ENCODE measurements at places on chromosomes 6 and 20. TPM values are rescaled to one million over a fixed set of nuclear protein-coding genes. Genes with fewer than 3 reads are reported as not detected.

- H3K4me1 ChIP-seq, result no peaks in the 10 kb centered on the region
- no peak for DNase-seq
- no peaks in the 10 kb centered on the region for H3K27me3 ChIP-seq
Measured at GRCh38 chr6:148818939-148819575, 72.2 kb downstream of the UST start.

Gene KHDC1
- 1.7 TPM for total RNA-seq

Gene PCSK2
- 38.8 TPM for total RNA-seq

DNA sequence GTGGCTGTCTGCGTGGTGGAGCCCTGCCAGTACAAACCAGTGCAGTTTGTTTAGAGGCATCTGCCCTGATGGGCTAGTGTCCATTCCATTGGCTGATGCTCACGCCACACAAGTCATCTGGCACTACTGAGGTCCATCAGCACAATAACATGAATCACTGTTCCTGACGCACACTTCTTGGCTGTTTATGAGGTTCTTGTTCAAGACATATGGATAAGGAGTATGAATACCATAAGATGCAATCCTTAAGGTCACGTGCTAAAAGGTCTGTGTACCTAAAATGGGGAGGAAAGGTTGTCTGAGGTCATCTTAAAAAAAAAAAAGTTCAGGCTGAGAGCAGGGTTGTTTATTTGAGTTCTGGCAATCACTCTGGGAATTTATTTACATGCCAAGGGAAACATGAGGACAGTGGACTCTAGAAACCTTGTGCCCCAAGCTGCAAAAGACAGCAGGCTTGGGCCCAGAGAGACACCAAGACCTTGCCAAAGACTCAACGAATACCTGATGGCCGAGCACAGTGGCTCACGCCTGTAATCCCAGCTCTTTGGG lies 54.1 kb upstream of the SHLD1 start:
- H3K27ac ChIP-seq, result no peak overlapping the region
- H3K36me3 ChIP-seq, result no peaks in the 10 kb centered on the region
- H3K27me3 ChIP-seq, result no peaks in the 10 kb centered on the region
- no peak for DNase-seq
- H3K4me3 ChIP-seq, result no peak overlapping the region

Gene SLPI
- total RNA-seq, result 1,714 TPM

GRCh38 chr6:13667655-13668054 lies 44.0 kb downstream of the RANBP9 start:
- no peak for DNase-seq
- no peaks in the 10 kb centered on the region for H3K27me3 ChIP-seq
- no peaks in the 10 kb centered on the region for H3K36me3 ChIP-seq

Gene ADGRF4
- not detected for total RNA-seq

Gene ATP5F1E
- 73.8 TPM for total RNA-seq

DNA sequence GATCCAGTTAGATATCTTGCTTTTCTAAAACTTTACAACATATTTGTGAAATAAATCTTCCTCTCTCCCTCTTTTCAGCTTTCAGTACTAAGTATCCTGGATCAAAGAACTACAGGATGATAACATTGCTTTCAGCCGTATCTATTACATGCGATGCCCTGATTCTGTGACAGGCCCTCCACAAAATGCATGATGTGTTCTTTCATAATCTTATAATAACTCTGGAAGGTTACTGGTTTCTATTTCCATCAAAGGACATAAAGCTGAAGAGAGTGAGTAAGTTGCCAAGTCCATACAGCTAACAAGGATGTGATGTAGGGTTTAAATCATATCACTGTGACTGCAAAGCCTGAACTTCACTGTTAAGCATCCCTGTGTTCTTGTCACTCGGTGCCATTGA lies 62.9 kb upstream of the ADGRG6 start:
- H3K36me3 ChIP-seq, result no peaks in the 10 kb centered on the region
- no peak overlapping the region for H3K27ac ChIP-seq
- H3K4me3 ChIP-seq, result no peak overlapping the region
- DNase-seq, result no peak
- H3K4me1 ChIP-seq, result no peaks in the 10 kb centered on the region
- H3K27me3 ChIP-seq, result no peaks in the 10 kb centered on the region

GRCh38 chr6:164826831-164827468 lies 482.5 kb downstream of the C6orf118 start:
- no peak overlapping the region for H3K27ac ChIP-seq
- no peak for DNase-seq
- H3K36me3 ChIP-seq, result no peaks in the 10 kb centered on the region
- no peaks in the 10 kb centered on the region for H3K27me3 ChIP-seq

DNA sequence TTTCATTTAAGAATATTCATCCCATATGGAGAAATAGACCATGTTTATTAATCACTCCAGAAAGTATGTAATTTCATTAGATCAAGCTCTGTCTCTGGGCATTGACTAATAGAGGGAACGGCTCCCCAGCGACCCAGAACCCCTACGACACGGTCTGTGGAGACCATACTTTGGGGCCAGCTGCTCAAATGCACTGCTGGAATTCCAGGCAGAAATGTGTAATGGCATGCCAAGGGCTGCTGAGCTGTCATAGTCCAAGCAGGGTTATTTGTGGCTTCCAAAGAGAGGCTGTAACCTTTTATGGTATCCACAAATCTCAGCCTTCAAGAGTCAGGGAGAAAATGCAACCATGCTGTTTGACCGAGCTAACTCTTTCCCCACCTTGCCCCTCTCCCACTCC lies 755.8 kb downstream of the DHX35 start:
- H3K4me3 ChIP-seq, result no peak overlapping the region
- no peaks in the 10 kb centered on the region for H3K36me3 ChIP-seq
- H3K4me1 ChIP-seq, result no peaks in the 10 kb centered on the region
- no peaks in the 10 kb centered on the region for H3K27me3 ChIP-seq
- DNase-seq, result no peak
- no peak overlapping the region for H3K27ac ChIP-seq

DNA sequence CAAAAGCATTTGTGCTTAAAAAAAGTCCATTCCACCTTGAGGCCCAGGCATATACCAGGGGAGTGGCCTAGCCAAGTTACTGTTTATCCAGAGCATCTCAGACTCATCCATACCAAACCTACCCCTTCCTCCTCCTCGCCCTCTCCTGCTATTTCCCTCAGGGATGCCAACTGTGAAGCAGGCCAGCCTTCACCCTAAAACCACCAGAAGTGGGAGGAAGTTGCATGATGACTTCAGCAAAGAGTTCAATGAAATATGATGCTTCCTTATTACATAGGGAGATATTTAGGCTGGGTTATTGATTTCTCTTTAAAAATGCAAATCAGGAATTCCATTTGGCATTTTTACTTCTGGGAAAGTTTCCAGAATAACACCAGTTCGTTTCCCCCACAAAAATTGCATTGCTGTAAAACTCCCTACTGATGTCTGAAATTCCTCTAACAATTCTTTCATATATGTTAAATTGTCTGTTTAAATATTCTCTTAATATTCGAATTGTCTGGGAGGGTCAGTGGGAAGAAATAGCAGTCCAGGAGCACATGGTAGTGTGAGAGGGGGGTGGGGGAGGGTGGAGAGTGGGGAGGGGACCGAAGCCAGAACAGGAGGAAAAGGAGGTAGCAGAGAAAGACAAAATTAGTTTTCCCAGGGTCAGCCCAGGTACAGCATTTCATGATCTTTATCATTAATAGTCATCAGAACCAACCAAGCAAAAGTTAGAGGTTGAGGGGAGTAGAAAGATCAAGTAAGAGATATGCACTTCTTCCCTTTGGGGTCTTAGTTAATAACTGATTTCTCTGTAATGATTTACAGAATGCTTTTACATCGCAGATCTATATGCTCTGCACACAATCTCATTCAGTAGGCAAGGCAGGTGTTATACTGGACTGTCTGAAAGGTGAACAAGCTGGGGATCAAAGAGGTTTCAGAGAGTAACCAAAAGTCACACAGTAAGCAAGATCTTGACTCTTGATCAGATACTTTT lies 1.7 kb upstream of the TCP11 start:
- no peak overlapping the region for H3K27ac ChIP-seq
- H3K27me3 ChIP-seq, result no peaks in the 10 kb centered on the region
- H3K4me1 ChIP-seq, result peaks cover 9% of the 10 kb centered on the region
- no peak overlapping the region for H3K4me3 ChIP-seq
- H3K36me3 ChIP-seq, result no peaks in the 10 kb centered on the region
- no peak for DNase-seq

GRCh38 chr6:28200020-28200419 lies 25.1 kb upstream of the ZSCAN9 start:
- DNase-seq, result no peak
- no peak overlapping the region for H3K27ac ChIP-seq

DNA sequence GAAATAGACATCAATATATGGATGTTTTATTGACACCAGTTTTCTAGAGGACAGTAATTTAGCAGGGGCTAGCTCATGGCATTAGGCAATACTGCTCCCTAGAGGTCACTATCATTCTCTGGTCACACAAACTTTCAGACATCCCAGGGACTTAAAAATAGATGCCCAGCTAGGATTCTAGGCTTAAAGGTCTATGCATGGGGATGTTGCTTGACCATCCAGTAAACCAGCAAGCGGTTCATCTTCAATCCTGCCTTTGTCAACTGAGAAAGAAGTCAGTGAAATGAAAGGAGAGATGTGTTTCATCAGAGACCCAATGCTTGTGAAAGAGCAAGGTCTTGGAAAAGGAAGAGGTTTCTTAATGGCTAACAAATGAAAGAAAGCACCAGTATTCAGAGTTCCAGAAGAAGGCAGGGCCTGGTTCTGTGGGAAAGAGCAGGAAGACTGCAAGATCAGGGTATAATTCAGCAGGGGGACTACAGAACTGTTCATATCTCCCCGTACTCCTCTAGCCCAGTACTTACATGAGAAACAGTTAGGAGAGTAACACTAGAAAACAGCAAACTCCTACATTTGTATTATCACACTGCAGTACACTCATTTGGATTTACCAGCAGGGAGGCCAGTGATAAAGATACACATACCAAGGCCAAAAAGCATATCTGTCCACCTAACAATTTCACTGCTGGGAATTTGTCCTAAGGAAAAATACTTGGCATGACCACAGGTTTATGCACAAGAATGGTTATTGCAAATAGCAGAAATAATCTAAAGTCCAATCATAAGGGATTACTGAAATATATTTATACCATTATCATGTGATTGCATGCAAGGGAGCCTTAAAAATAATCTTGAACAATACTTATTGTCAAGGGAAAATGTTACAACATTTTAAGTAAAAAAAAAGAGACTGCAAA lies 151.4 kb upstream of the LAMA2 start:
- no peak overlapping the region for H3K4me3 ChIP-seq
- no peak for DNase-seq
- no peaks in the 10 kb centered on the region for H3K36me3 ChIP-seq
- no peak overlapping the region for H3K27ac ChIP-seq
- H3K27me3 ChIP-seq, result no peaks in the 10 kb centered on the region

DNA sequence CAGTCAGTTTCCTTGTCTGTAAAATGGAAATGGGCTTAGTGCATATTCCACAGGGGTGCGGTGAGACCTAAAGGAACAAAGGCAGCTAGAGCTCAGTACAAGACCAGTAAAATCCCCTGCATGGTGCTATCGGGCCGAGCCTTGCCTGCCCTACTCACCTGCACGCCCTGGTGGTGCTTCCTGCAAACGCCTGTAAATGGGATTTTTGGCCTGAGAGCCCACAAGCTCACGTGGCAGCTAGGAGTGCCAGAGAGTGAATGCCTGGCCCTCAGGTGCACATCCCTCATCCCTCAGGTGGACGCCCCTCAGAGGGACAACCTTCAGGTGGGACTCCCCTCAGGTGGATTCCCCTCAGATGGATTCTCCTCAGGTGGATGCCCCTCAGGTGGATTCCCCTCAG lies 48.0 kb upstream of the VSX1 start:
- H3K27ac ChIP-seq, result no peak overlapping the region
- no peaks in the 10 kb centered on the region for H3K36me3 ChIP-seq
- H3K4me3 ChIP-seq, result no peak overlapping the region
- no peaks in the 10 kb centered on the region for H3K4me1 ChIP-seq
- DNase-seq, result no peak

DNA sequence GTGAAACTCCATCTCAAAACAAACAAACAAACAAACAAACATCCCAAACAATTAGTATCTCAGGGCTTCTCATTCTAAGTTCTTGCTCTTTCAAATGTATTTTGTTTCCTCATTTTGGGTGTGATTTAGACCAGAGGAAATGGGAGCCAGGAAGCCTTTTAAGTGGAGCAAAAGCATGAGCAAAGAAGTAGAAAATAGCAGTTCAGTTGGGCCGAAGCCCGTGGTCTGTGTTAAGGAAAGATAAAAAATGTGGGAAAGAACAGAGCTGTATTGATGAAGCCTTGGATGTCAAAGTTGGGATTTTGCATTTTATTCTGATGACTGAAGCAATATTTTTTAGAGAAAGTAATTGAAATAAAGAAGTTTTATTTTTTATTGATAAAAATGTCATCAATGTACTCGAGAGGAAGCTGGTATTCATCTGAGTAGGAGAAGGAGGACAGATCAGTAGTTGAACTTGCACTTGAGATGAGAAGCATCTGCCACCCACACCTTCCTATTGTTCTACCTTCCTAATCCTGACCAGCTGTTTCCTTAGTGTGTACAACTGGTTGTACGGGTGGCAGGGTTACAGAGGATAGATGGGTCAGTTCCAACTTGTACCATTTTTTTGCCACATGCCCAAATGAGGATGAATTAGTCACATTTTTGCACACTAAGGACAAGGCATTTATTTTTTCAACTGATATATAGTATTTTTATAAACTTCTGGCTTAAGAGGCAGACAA lies 56.1 kb downstream of the KIAA0408 start:
- DNase-seq, result no peak
- no peak overlapping the region for H3K4me3 ChIP-seq
- no peaks in the 10 kb centered on the region for H3K4me1 ChIP-seq
- H3K36me3 ChIP-seq, result no peaks in the 10 kb centered on the region
- H3K27me3 ChIP-seq, result no peaks in the 10 kb centered on the region

Gene TREM1
- 160 TPM for total RNA-seq

- no peaks in the 10 kb centered on the region for H3K27me3 ChIP-seq
- H3K36me3 ChIP-seq, result peaks cover 26% of the 10 kb centered on the region
- H3K4me3 ChIP-seq, result no peak overlapping the region
- H3K27ac ChIP-seq, result peak overlapping the region; percentile 28
Measured at GRCh38 chr6:37369321-37370201, 15.8 kb downstream of the RNF8 start.

DNA sequence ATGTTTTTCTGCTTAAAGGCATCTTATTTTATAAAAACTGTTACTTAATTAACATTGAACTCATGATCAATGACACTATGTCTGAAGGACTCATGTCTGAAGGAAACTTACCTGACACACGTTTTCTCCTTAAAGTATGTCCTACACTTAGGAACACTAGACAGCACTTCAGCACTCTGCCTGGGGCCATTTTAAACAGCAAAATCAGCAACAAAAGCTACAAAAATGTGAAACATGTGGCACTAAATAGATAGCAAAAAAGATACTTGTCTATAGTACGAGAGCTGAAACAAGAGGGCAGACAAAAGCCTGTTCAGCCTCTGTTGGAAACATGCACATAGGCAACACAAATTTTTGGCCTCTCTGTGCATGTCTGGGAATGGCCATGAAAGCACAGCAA lies 93.5 kb upstream of the TMEM30A start:
- H3K36me3 ChIP-seq, result no peaks in the 10 kb centered on the region
- DNase-seq, result no peak
- no peak overlapping the region for H3K4me3 ChIP-seq
- H3K4me1 ChIP-seq, result peaks cover 8% of the 10 kb centered on the region
- no peaks in the 10 kb centered on the region for H3K27me3 ChIP-seq

- peak; percentile 42 for DNase-seq
- H3K27me3 ChIP-seq, result no peaks in the 10 kb centered on the region
- H3K4me3 ChIP-seq, result peak overlapping the region; percentile 65
- peaks cover 5% of the 10 kb centered on the region for H3K36me3 ChIP-seq
Measured at GRCh38 chr20:3766422-3767109, 987 bp downstream of the ADISSP start.
